ENCODE measurements at places on chromosomes 12 and 14. TPM values are rescaled to one million over a fixed set of nuclear protein-coding genes. Genes with fewer than 3 reads are reported as not detected.

TRIM9 gene
- total RNA-seq, result 0.37 TPM

SIX4 gene
- not detected for total RNA-seq

SERPINA5 gene
- total RNA-seq, result not detected

YY1 gene
- 65.8 TPM for total RNA-seq

SLC25A21 gene
- total RNA-seq, result not detected

LRRK2 gene
- total RNA-seq, result 32.2 TPM

DPPA3 gene
- not detected for total RNA-seq

JPH4 gene
- not detected for total RNA-seq

MRPL52 gene
- 58.5 TPM for total RNA-seq

GPR135 gene
- total RNA-seq, result 1.3 TPM

RASAL1 gene
- total RNA-seq, result 0.10 TPM

GPR132 gene
- total RNA-seq, result 45.2 TPM

APOLD1 gene
- total RNA-seq, result 8.5 TPM

TRAF3 gene
- total RNA-seq, result 67.6 TPM

STXBP6 gene
- not detected for total RNA-seq

CFAP54 gene
- total RNA-seq, result 0.24 TPM

A2ML1 gene
- total RNA-seq, result not detected

OAS1 gene
- 168 TPM for total RNA-seq

AICDA gene
- not detected for total RNA-seq

CEP170B gene
- 4.1 TPM for total RNA-seq

FOXN4 gene
- not detected for total RNA-seq

NINJ2 gene
- total RNA-seq, result 2.1 TPM

GYS2 gene
- not detected for total RNA-seq

SPX gene
- total RNA-seq, result 0.62 TPM

TAS2R42 gene
- total RNA-seq, result not detected

POTEM gene
- total RNA-seq, result not detected

PUS1 gene
- 57.1 TPM for total RNA-seq

RAD9B gene
- total RNA-seq, result 2.9 TPM

CCDC197 gene
- total RNA-seq, result not detected

KRT85 gene
- not detected for total RNA-seq

DBX2 gene
- not detected for total RNA-seq

ZFHX2 gene
- 0.45 TPM for total RNA-seq

MGAT4C gene
- not detected for total RNA-seq

KCNK13 gene
- total RNA-seq, result 0.19 TPM

FGF23 gene
- not detected for total RNA-seq

IFI27 gene
- total RNA-seq, result 203 TPM

ARHGDIB gene
- 776 TPM for total RNA-seq

SDR9C7 gene
- not detected for total RNA-seq

SP1 gene
- 103 TPM for total RNA-seq

IL22 gene
- total RNA-seq, result not detected

ZDHHC17 gene
- total RNA-seq, result 60.9 TPM

DDN gene
- 0.15 TPM for total RNA-seq

BDKRB1 gene
- total RNA-seq, result not detected

LRTM2 gene
- not detected for total RNA-seq

GON7 gene
- 8.3 TPM for total RNA-seq

NPFF gene
- not detected for total RNA-seq

NCKAP5L gene
- total RNA-seq, result 4.3 TPM

VRTN gene
- total RNA-seq, result not detected

LMNTD1 gene
- not detected for total RNA-seq

PLEKHD1 gene
- 0.74 TPM for total RNA-seq

APOF gene
- not detected for total RNA-seq

Measured in naive thymus-derived CD4-positive, alpha-beta T cell (primary cell).